Activated naive CD8-positive, alpha-beta T cell treated with anti-CD3 and anti-CD28 coated beads for 36 hours (primary cell): ENCODE measurements at places on chromosomes 11 and 22. TPM values are rescaled to one million over a fixed set of nuclear protein-coding genes. Genes with fewer than 3 reads are reported as not detected.

DNA sequence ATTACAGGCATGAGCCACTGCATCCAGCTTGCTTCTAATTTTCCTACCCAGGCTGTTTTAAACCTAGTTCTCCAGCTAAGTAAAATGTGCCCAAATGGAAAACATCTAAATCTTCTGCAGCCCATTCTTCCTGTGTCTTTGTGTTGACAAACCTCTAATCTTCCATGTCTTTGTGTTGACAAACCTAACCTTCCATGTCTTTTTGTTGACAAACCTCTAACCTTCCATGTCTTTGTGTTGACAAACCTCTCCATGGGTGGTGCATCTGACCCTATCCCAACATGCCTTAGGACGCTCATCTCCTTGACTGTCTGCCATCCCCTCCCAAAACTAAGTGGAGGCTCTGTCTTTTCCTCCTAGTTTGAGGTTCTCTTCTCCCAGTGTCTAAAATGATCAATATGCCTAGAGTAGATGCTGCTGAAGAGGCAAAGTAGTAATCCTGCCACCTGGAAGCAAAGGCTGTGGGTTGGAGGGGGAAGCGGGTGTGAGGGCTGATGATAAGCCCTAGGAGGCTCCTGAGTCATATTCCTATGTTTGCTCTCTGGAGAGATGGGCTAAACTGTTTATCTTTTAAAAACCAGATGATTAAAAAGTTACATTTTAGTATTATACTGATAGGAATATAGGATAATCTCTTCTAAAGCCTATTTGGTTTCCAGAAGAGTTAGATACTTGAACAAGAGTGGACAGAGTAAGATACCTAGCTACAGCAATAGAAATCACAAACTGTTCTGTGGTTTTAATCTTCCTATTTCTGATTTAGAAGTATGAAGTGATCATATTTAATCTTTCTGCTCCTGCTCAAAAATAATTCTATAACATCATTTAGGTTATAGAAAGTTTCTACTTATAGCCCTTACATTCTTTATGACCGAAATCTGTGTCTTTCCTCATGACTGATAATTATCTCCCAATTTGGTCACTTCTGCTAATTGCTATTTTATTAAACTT lies 7.9 kb downstream of the FEN1 start:
- no peaks in the 10 kb centered on the region for H3K27me3 ChIP-seq
- H3K4me3 ChIP-seq, result no peak overlapping the region
- no peak for DNase-seq

DNA sequence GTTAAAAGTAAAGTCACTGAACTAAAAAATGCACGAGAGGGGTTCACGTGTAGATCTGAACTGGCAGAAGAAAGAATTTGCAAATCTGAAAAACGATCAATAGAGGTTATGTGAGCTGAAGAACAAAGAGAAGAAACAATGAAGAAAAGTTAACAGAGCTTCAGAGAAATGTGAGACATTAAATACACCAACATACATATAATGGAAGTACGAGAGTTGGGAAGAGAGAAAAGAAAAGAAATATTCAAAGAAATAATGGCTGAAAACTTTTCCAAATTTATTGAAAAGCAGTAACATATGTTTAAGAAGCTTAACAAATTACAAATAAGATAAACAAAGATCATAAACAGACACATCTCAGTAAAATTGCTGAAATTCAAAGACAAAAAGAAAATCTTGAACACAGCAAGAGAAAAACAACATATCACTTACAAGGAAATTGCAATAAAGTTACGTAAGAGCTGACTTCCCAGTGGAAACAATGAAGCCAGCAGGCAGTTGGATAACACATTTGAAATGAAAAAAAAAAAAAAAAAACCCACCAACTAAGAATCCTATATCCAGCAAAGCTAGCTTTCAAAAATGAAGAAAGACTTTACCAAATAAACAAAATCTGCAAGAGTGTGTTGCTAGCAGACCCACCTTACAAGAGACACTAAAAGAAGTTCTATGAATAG lies 56.8 kb downstream of the EMSY start:
- no peaks in the 10 kb centered on the region for H3K27me3 ChIP-seq
- H3K4me3 ChIP-seq, result no peak overlapping the region
- no peak overlapping the region for H3K27ac ChIP-seq
- no peaks in the 10 kb centered on the region for H3K4me1 ChIP-seq
- no peak for DNase-seq

- DNase-seq, result no peak
- H3K27me3 ChIP-seq, result no peaks in the 10 kb centered on the region
- no peak overlapping the region for H3K4me3 ChIP-seq
- H3K27ac ChIP-seq, result no peak overlapping the region
Observed at GRCh38 chr11:66324664-66325063, 7.8 kb upstream of the CD248 start.

APOA1 gene
- not detected for total RNA-seq

RFPL3 gene
- not detected for total RNA-seq

NPAS4 gene
- 0.16 TPM for total RNA-seq

DNA sequence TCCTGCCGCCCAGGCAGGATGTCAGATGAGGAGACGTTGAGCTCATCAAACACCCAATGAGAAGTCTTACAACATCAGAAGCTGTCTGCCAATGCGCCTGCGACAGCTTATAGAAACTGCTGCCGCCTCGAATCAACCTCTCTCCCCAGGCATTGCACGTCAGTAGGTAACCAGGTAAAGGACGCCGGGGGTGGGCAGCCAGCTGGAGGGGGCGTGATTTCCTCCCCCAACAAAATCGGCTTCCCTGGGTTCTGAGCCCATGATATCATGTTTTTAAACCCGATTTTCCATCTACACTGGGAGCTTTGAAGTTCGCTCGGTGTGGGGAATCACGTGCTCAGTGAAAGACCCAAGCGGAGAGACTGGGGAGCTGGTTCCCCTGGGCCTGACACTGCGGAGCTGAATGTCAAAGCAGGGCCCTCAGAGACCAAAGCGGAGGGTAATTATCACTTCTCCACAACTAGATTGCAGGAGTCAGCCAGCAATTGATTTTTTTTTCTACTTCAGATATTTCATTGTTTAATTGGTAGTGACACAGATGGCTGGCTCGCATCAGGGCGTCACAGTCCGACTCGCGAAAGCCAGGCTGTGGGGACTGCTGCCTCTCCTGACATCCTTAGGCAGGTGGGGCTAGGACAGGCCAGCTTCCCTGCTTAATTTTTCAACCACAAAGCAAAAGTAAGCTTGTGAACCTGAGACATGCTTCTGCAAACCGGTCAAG lies 15.4 kb downstream of the FAM83F start:
- H3K27ac ChIP-seq, result peak overlapping the region; percentile 70
- peaks cover 11% of the 10 kb centered on the region for H3K27me3 ChIP-seq
- H3K4me1 ChIP-seq, result peaks cover 18% of the 10 kb centered on the region
- H3K4me3 ChIP-seq, result peak overlapping the region; percentile 67

- peaks cover 30% of the 10 kb centered on the region for H3K27me3 ChIP-seq
- no peaks in the 10 kb centered on the region for H3K36me3 ChIP-seq
- no peaks in the 10 kb centered on the region for H3K4me1 ChIP-seq
- DNase-seq, result no peak
- no peak overlapping the region for H3K27ac ChIP-seq
Observed at GRCh38 chr11:35559949-35560348, 34.5 kb upstream of the PAMR1 start.

DNA sequence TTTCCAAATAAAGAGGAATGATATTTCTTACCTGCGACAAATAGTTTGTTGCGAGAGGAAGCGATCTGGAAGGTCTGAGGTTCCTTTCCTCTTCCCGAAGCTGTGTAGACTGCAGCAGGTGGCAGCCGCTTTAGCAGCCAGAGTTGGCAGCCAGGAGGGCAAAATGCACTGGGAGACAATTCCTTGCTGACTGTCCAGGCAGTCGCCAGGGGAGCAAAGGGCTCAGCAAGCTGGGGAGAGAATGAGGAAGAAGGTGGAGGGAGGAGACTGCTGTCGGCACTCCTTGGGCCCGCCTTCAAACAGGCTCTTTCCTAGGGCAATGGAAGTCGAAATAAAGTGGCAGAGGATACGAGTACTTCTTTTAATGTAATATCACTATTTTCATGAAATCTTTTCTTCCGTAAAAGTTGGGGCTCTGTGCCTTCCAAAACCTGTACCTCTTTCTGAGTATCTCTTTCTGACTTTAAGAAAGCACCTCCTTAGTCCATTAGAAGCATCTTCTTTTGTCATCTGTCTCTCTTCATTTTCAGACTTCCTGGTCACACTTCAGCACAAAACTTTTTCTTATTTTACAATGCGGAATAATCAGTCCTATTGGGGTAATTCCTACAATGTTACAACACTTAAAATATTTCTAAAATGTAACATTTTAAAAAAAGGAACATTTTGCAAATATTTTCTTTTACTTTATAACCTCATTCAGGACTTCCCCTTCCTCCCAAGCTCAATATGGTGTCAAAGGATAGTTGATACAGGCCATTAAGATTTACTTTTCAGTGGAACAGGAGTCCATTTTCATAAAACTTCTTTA lies at the start of gene IL18:
Gene IL18 (minus strand): TSS at position 220 of the 811 bp plus-strand sequence. CDS start 9,041 bp downstream, outside the sequence.
- H3K4me1 ChIP-seq, result peaks cover 7% of the 10 kb centered on the region
- no peak for DNase-seq

DNA sequence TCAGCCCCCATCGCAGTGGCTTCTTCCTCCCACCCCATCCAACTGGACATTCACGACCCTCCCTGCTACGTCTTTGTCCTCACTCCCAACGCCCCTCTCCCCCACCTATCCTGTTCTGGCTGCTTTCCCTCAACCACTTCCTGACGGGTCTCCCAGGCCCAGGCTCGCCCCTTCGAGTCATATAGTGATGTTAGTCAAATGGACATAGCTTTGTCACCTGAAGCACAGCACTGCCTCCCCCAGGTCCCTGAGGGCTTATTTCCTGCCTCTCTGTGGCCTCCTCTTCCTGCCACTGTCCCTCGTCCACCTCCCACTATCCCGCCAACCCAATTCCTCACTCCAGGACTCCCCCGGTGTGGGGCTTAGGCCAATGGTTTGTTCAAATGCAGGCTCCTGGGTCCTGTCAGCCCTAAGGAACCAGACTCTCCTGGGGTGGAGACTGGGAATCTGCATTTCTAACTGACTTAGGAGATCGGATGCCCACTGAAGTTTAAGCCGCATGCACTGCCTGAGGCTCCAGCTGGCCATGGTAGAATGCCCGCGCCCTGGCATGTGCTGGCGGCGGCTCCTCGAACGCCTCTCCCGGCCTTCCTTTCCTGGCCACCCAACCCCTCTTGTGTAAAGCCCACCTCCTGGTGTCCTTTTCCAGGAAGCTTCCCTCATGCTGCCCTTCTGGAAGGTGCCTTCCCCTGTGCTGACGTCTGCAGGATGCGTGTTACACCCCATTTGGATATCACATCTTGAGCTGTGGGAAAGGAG lies 18.3 kb downstream of the SUN2 start:
- H3K4me3 ChIP-seq, result no peak overlapping the region
- H3K4me1 ChIP-seq, result peaks cover 59% of the 10 kb centered on the region
- no peak for DNase-seq
- H3K27ac ChIP-seq, result peak overlapping the region; percentile 72

DNA sequence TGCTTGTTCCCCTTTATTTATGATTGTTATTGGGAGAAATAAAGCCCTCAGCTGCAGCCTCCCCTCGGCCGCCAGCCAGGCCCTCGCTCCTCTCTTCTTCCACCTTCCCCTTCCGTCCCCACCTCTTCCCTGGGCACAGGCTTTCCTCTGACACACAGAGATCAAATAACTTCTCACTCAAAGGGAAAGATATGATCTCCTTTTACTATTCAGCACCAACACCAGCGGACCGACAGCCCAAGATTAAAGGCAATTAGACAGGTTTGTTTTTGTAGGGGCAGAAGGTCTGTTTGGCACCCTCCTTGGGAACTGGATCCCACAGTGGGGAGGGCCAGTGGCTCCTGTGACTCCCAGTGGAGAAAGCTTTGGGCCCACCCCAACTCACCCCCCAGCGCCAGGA lies 23.0 kb downstream of the NECTIN1 start:
- peaks cover 29% of the 10 kb centered on the region for H3K27me3 ChIP-seq
- H3K4me1 ChIP-seq, result peaks cover 17% of the 10 kb centered on the region
- H3K4me3 ChIP-seq, result no peak overlapping the region
- no peak for DNase-seq

DNA sequence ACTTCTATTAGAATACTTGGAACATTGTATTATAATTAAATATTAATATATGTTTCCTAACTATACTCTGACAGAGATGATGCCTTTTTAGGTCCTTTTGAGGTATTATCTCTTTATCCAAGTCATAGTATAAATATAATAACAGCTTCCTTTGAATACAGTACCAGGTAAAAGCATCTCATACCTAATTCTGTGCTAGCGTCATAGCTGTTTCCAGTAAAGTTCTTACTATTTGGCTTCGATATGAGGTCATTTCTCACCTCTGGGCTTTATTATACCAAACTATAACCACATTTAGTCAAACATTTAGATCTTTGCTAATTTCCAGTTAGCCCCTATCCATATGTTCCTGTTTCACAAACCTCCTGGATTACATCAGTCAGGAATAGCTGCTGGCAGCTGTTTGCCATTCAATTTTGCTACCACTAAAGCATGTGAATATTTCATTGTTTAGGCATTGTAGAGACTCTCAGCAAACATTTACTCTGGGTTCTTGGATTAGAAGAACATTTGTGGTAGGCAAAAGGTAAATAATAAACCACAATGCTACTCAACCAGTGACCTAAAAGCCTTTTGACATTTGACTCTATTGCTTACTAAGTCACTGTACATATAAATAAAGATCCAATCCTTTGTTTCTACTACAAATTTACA lies 255.1 kb downstream of the TTC28 start:
- H3K27me3 ChIP-seq, result peaks cover 4% of the 10 kb centered on the region
- H3K4me1 ChIP-seq, result peaks cover 2% of the 10 kb centered on the region
- no peak for DNase-seq
- H3K27ac ChIP-seq, result no peak overlapping the region

DNA sequence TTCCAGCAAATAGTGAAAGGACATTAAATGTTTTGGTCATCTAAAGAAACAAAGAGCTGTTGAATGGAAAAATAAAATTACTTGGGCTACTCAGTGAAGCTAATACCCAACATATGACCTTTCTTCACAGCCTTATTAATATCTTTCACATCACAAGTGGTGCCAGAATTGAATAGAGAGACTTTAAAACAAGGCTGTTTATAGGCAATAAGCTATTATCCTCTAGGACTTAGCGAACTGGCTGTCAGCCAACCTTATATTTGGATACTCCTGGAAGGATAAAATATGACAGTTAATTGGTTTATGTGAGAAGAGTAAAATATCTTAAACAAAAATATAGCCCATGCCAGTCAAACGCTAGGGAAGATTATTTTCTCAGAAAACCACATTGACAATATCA lies 225.5 kb upstream of the BLID start:
- no peaks in the 10 kb centered on the region for H3K4me1 ChIP-seq
- H3K36me3 ChIP-seq, result no peaks in the 10 kb centered on the region
- no peak overlapping the region for H3K27ac ChIP-seq
- H3K27me3 ChIP-seq, result no peaks in the 10 kb centered on the region

MRGPRX4 gene
- total RNA-seq, result not detected

- no peak overlapping the region for H3K4me3 ChIP-seq
- peaks cover 21% of the 10 kb centered on the region for H3K4me1 ChIP-seq
- no peak for DNase-seq
Observed at GRCh38 chr22:49884503-49885260, 31.0 kb downstream of the ZBED4 start.

GRCh38 chr22:20750461-20751184 lies 23.3 kb upstream of the SERPIND1 start:
- H3K27me3 ChIP-seq, result no peaks in the 10 kb centered on the region
- H3K36me3 ChIP-seq, result peaks cover 5% of the 10 kb centered on the region
- peak; percentile 35 for DNase-seq

GRCh38 chr11:67409261-67409666 lies 5.4 kb downstream of the TBC1D10C start:
- H3K27me3 ChIP-seq, result no peaks in the 10 kb centered on the region
- H3K27ac ChIP-seq, result peak overlapping the region; percentile 96
- DNase-seq, result peak; percentile 79

KCNJ1 gene
- total RNA-seq, result not detected

GRCh38 chr22:28395920-28396753 lies 283.5 kb downstream of the TTC28 start:
- peaks cover 3% of the 10 kb centered on the region for H3K27me3 ChIP-seq
- no peak for DNase-seq
- H3K4me3 ChIP-seq, result peak overlapping the region; percentile 1
- no peaks in the 10 kb centered on the region for H3K36me3 ChIP-seq
- peaks cover 16% of the 10 kb centered on the region for H3K4me1 ChIP-seq
